Pulmonary artery endothelial cell (primary cell): ENCODE measurements at places on chromosomes 3 and 15. TPM values are rescaled to one million over a fixed set of nuclear protein-coding genes. Genes with fewer than 3 reads are reported as not detected.

Gene LMAN1L
- not detected in 2 replicates for total RNA-seq

Gene COL6A5
- total RNA-seq: not detected in 2 replicates

Gene MASP1
- total RNA-seq: 0.20 and 0.46 TPM in 2 replicates

Gene PPP1R14D
- total RNA-seq: not detected in 2 replicates

Gene CD86
- total RNA-seq: not detected in 2 replicates

Gene AGTR1
- total RNA-seq: not detected in 2 replicates

Gene LDHAL6B
- total RNA-seq: not detected in 2 replicates

Gene MME
- total RNA-seq: 15.1 and 16.5 TPM in 2 replicates
